SW480 (cell line): ENCODE measurements at places on chromosomes 4 and X.

- no peak for DNase-seq
Measured at GRCh38 chr4:93018243-93018642, 714.5 kb downstream of the GRID2 start.

- no peak for DNase-seq
Measured at GRCh38 chr4:175807547-175807946, 4.5 kb downstream of the GPM6A start.

DNA sequence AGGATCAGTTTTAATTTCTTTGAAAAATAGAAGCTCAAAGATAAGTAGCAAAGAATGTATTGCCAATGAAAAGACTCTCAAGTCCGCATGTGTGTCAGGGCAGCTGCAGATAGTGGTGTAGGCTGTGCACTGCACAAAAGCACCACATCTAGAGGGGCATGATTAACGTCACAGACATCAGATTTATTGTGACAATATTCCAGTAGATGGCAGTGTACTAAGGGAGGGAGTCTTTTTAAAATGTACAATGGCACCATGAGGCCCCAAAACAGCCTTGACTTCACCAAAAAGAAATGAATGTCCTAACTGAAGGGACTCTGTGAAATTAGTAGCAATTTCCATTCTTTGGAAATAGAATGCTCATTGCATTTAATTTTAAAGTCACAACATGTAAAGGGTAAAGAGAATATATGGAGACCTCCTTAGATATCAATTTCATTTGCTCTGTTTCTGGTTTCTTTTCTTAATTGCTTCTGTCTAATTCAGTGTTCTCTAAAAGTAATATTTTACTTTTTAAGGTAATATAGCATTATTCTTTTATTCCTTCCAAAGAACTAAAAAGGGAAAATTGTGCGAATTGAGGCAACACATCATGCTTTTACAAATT lies 98.4 kb downstream of the ZNF827 start:
- peak; percentile 39 for DNase-seq

- DNase-seq: no peak
Measured at GRCh38 chr4:146112389-146112788, 63.1 kb upstream of the LSM6 start.

DNA sequence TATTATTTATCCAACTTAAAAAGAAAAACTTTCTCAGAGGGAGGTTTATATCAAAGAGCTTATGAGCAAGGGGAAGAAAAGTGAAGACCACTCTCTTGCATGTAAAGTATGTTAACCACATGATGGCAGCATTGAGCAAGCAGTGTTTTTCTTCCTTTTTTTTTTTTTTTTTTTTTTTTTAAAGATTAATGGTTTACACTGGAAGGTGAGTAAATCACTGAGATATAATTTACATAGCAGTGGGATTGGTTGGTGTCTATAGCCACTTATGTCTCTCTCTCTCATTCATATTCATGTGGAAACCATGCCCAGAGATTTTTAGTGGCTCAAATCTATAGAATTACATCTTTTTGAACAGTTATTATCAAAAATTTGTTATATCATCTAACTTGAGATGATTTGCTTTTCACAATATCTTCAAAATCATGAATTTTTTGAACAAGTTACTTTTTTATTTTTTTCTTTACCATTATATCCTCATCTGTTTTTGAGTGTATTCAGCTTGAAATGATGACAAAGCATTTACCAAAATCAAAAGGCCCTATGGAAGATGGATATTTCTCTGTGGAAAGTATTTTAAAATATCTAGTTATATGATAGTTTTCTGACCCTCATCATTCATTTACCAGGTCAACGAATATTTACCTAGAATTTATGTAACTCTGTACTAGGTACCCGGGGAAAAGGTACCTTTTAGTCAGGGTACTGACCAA lies 31.6 kb downstream of the MTHFD2L start:
- peak; percentile 60 for DNase-seq

- no peak for DNase-seq
Measured at GRCh38 chr4:153798420-153798819, 9.5 kb upstream of the SFRP2 start.
